ENCODE measurements at places on chromosomes 5 and 9. TPM values are rescaled to one million over a fixed set of nuclear protein-coding genes. Genes with fewer than 3 reads are reported as not detected.

DNA sequence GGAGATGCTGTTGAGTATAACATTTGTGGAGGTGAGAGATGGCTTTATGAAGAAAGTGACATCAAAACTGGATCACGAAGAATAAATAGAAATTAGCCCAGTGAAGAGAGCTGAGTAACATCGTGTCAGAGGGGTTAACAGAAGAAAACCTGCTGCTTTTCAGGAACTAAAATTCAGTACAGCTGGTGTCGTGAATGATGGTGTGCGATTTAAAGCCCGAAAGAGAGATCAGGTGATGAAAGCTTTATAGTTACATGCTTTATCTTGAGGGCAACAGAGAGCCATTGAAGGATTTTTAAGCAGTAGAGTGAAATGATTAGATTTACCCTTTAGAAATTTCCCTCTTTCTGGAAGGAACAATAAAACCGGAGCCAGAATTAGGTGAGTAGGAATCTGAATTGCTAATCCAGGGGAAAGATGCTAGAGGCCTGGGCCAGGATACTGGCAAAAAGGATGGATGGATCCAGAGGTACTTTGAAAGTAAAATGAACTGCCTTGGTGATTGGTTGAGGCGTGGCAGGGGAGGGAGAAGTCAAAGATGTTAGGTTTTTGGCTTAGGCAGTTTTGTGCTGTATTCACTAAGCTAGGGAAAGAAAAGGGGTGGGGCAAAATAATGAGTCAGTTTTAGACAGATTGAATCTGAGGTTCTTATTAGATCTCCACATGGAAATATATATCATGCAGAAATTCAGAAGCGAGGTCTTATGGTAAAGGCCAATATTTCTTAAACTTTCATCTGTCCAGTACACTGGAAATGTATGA is 3.4 kb downstream of the LRRC70 start:
- no peaks in the 10 kb centered on the region for H3K27me3 ChIP-seq
- no peak overlapping the region for H3K27ac ChIP-seq
- no peaks in the 10 kb centered on the region for H3K4me1 ChIP-seq
- no peak overlapping the region for H3K4me3 ChIP-seq

Gene C5orf34
- 11.8 TPM for total RNA-seq

DNA sequence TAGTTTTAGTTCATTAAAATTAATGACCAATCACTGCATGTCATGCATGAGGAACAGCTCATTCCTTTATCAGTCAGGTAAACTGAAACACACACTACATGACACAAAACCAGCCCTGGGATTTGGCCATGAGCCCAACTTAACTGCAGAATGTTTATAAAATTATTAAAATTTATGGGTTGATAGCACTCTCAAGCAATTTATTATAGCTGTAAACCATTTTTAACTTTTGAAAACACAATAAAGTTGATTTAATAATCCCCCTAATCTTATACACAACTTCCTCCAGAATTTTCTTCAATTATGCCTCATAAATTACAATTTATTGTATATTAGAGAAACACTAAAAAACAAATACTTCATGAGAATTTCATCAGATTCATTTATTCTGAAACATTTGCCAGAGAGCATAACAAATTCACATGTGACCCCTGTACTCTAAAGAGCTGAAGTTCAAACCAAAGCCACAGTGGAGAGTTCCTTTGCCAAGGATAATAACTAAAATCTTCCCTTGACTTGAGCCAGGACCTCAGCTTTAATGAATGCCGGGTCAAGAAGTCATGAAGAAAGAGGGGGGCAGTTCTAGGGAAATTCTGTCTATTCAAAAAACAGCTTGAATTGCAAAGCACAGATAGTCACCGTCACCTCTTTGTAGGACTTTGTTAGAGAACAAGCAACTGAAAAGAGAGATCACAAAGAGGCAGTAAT is 763.7 kb upstream of the GRAMD2B start:
- H3K4me3 ChIP-seq, result no peak overlapping the region
- 0 out of 2 replicates have a peak, but pooled peaks cover 2% of the 10 kb centered on the region for H3K36me3 ChIP-seq

DNA sequence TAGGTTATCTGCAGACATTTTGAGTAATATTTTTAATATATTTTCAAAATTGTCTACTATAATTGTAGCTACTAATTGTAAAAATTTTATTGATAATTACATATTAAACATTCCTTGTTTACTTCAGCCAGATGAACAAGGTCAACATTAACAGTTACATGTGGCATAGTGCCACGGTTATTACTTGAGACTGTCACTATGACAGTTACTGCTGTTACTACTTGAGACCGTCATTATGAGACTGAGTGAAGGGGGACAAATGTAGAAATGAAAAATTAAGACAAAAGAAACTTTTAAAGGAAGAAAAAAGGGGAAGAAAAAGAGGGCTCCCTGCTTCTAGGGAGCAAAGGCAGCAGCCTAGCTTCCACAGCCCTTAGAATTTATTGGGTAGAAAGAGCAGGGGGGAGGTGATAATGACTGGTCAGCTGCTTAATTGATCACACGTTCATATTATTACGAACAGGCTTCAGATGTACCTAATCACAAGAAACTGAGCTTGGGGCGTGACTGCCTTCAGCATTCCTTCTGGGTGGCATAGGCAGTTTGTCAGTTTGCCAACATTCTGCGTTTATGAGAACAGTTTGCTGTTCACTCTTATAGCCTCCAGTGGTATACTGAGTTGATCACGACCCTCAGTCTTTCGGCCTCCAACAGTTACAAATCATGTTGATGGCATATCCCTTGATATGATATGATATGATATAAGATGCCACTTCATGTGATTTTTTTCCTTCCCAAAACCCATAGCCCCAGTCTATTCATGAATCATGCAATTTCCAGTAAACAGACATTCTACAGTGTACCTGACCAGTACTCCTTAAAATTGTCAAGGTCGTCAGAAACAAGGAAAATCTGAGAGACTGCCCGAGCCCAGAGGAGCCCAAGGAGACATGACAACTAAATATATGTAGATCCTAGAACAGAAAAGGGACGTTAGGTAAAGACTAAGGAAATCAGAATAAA is 13.1 kb downstream of the MARCHF6 start:
- H3K27ac ChIP-seq, result no peak overlapping the region
- no peak for DNase-seq
- no peaks in the 10 kb centered on the region for H3K27me3 ChIP-seq
- peaks cover 3% of the 10 kb centered on the region for H3K36me3 ChIP-seq
- H3K4me1 ChIP-seq, result peaks cover 14% of the 10 kb centered on the region
- H3K4me3 ChIP-seq, result no peak overlapping the region

DNA sequence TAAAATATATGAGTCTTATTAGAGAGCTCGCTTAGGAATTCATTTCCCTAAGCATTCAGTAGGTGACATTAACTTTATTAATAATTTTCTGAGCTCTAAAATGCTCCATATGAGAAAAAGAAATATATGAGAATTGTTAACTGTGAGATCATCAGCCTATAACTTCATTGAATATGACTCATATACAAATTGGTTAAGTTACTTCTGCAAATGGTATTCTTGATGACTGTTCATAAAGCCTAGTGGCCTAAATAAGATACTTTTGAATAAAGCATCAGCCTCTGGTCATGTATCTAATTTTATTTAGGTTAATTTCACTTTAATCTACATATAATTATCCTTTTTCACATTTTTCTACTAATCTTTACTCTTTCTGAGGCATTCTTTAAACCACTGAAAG is 710.2 kb upstream of the ACO1 start:
- no peaks in the 10 kb centered on the region for H3K4me1 ChIP-seq
- no peak overlapping the region for H3K4me3 ChIP-seq
- no peaks in the 10 kb centered on the region for H3K36me3 ChIP-seq
- no peaks in the 10 kb centered on the region for H3K27me3 ChIP-seq
- DNase-seq, result no peak

GRCh38 chr9:38682713-38683112 is 37.2 kb downstream of the FAM240B start:
- H3K27me3 ChIP-seq, result no peaks in the 10 kb centered on the region
- peak overlapping the region; percentile 30 for H3K27ac ChIP-seq
- no peak overlapping the region for H3K4me3 ChIP-seq
- H3K4me1 ChIP-seq, result peaks cover 48% of the 10 kb centered on the region
- DNase-seq, result peak; percentile 76
- H3K36me3 ChIP-seq, result no peaks in the 10 kb centered on the region

Gene PKD2L2
- not detected for total RNA-seq

DNA sequence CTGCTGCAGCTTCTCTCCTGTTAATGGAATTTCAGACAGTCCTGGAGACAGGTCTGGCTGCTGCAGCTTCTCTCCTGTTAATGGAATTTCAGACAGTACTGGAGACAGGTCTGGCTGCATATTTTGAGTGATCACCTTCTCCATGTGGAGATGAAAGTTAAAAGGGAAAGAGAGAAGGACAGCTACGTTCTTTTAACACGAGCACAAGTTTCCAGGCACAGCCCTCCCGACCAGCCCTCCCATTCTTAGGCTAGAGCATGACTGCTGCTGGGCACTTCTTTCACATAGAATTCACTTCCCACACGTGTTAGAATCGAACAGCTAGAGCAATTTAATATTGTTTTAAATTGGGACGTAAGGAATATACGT is 133.3 kb upstream of the DMRT1 start:
- H3K27ac ChIP-seq, result no peak overlapping the region
- no peaks in the 10 kb centered on the region for H3K36me3 ChIP-seq
- DNase-seq, result no peak
- no peak overlapping the region for H3K4me3 ChIP-seq
- no peaks in the 10 kb centered on the region for H3K27me3 ChIP-seq
- H3K4me1 ChIP-seq, result peaks cover 5% of the 10 kb centered on the region

Gene SAXO1
- total RNA-seq, result not detected

Gene C5
- total RNA-seq, result 0.31 TPM

- H3K36me3 ChIP-seq, result no peaks in the 10 kb centered on the region
- no peak overlapping the region for H3K27ac ChIP-seq
- no peaks in the 10 kb centered on the region for H3K27me3 ChIP-seq
These were observed 128.1 kb downstream of the MYO10 start for GRCh38 chr5:16808021-16808420.
